B cell (primary cell): ENCODE measurements at places on chromosomes 1 and 21.

- no peaks in the 10 kb centered on the region for H3K4me1 ChIP-seq
- DNase-seq = no peak
- H3K36me3 ChIP-seq = no peaks in the 10 kb centered on the region
Observed at GRCh38 chr1:199907361-199907760, 120.1 kb upstream of the NR5A2 start.

GRCh38 chr1:228430243-228430642 is 13.6 kb upstream of the TRIM17 start:
- no peak overlapping the region for H3K4me3 ChIP-seq
- H3K4me1 ChIP-seq = no peaks in the 10 kb centered on the region
- no peak overlapping the region for H3K27ac ChIP-seq
- H3K36me3 ChIP-seq = no peaks in the 10 kb centered on the region
- no peak for DNase-seq

GRCh38 chr1:210448297-210448892 is 119.7 kb downstream of the HHAT start:
- DNase-seq = peak; percentile 19
- H3K27me3 ChIP-seq = no peaks in the 10 kb centered on the region
- no peak overlapping the region for H3K4me3 ChIP-seq
- H3K27ac ChIP-seq = no peak overlapping the region

DNA sequence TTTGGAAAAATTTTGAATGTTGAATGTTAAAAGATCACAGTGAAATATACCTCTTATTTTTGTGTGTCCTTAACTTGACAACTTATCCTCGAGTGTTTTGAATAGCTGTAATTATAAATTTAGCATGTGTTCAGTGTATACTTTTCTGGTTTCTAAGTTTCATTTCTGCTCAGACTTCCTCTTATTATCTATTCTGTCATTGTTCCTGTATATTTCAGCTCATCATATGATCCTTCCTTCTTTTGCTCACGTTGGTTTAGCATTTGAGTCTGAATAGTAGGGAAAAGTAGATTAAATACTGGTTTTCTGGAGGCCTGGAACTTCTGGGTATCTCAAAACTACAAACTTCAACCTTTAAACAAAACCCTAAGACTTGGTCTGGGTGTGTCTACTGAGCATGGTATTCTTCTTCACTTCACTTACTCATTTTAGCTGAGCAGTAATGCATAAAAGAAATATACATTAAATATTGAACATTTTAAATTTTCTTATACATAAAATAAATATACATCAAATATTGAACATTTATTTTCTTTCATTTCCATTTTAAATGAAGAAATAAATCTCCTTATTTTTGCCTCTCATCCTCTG is 3.3 kb upstream of the ATP6V1G3 start:
- no peaks in the 10 kb centered on the region for H3K36me3 ChIP-seq
- peak overlapping the region; percentile 77 for H3K27ac ChIP-seq
- H3K4me1 ChIP-seq = peaks cover 37% of the 10 kb centered on the region

- H3K27me3 ChIP-seq = no peaks in the 10 kb centered on the region
- peaks cover 20% of the 10 kb centered on the region for H3K4me1 ChIP-seq
- no peak overlapping the region for H3K27ac ChIP-seq
Observed at GRCh38 chr1:40092706-40093639, 4.1 kb downstream of the PPT1 start.

DNA sequence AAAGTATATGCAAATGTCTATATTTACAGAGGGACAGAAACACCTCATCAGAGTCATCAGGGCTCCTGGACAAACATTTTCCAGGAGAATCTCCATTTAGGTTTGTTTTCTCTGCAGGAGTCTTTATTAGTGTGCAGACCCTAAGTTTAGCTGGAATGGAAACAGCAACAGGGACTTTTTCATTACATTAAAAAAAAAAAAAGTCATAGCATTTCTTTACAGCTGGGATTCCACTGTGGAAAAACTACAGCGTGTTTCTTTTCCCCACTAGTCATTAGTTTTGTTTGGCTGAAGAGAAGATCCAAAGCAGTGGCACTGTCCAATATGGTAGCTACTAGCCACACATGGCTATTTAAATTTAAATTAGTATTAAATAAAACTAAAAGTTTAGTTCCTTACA is 49.6 kb downstream of the LHX4 start:
- peaks cover 7% of the 10 kb centered on the region for H3K4me1 ChIP-seq
- H3K27ac ChIP-seq = no peak overlapping the region
- H3K36me3 ChIP-seq = peaks cover 21% of the 10 kb centered on the region
- DNase-seq = no peak
